ENCODE measurements at places on chromosomes 16 and 17. TPM values are rescaled to one million over a fixed set of nuclear protein-coding genes. Genes with fewer than 3 reads are reported as not detected.

TP53TG3 gene
- total RNA-seq = not detected

TOX3 gene
- total RNA-seq = 1.8 TPM

GRCh38 chr17:82346342-82347300 is 12.4 kb upstream of the TEX19 start:
- DNase-seq = no peak

DNA sequence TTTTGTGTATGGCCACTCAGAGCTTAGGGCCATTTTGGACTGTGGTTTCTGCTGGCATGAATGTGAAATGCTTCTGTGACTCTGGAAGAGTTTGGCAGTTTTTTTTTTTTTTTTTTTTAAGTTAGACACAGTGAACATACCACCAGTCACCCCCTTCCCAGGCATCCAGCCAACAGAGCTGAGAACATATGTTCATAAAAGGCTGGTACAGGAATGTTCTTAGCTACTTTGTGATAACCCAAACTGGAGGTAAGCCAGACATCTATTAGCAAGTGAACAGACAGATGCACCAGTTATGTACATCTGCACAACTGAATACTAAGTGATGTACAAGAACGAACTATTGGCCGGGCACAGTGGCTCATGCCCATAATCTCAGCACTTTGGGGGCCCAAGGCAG is 92.7 kb downstream of the ABCC1 start:
- DNase-seq = peak; percentile 46

ASPSCR1 gene
- 32.0 TPM for total RNA-seq

DNA sequence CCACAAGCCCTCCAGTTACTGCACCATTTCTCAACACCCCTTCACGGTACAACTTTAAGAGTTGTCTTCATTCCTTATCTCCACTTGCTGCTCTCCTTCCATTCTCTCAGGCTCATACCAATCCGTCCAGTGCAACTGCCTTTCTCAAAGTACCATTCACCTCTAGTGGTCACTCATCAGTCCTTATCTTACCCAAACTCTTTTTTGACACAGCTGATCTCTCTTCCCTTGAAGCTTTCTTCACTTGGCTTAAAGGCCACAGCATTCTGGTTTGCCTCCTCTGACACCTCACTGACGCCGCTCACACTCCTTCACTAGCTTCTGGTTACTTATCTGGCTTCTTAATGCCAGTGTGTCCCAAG is 24.9 kb downstream of the UBE2G1 start:
- DNase-seq = no peak

DNA sequence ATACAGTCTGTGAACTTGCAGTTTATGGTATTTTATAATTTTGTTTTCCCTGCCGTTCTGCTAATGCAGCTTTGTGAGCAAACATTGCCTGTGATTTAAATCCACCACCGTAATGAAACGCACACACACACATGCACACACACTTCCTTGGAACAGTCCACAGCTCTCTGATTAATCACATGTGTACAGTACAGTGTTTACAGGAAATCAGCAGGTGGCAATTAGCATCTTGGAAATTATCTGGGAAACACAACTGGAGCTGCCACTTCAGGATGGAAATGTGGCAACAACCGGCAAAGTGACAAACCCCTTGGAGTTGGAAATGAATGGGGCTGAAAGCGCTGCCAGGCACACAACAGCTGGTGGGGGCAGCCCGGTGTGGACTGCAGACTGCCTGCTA is 12.9 kb upstream of the ZKSCAN2 start:
- no peak for DNase-seq

Data from adrenal gland (tissue), 19 donors.